ENCODE measurements at places on chromosomes 2 and 18. TPM values are rescaled to one million over a fixed set of nuclear protein-coding genes. Genes with fewer than 3 reads are reported as not detected.
A peak's percentile ranks its signal among the peaks of the same experiment; 100 is the strongest.

- H3K36me3 ChIP-seq = no peaks in the 10 kb centered on the region
- no peaks in the 10 kb centered on the region for H3K4me1 ChIP-seq
- peaks cover 5% of the 10 kb centered on the region for H3K27me3 ChIP-seq
- no peak overlapping the region for H3K27ac ChIP-seq
- DNase-seq = no peak
- no peak overlapping the region for H3K4me3 ChIP-seq
These were observed 180.6 kb upstream of the SH3BP4 start for GRCh38 chr2:234771176-234771575.

GRCh38 chr2:190635781-190636180, 13.1 kb upstream of the NAB1 start:
- H3K27ac ChIP-seq = no peak overlapping the region
- peaks cover 12% of the 10 kb centered on the region for H3K4me1 ChIP-seq
- H3K27me3 ChIP-seq = no peaks in the 10 kb centered on the region
- H3K36me3 ChIP-seq = no peaks in the 10 kb centered on the region
- DNase-seq = no peak

- no peak overlapping the region for H3K4me3 ChIP-seq
- H3K27ac ChIP-seq = no peak overlapping the region
- peaks cover 3% of the 10 kb centered on the region for H3K4me1 ChIP-seq
- H3K36me3 ChIP-seq = no peaks in the 10 kb centered on the region
- H3K27me3 ChIP-seq = no peaks in the 10 kb centered on the region
- no peak for DNase-seq
These were observed 27.5 kb downstream of the COPS8 start for GRCh38 chr2:237113026-237113795.

- no peak for DNase-seq
- no peak overlapping the region for H3K4me3 ChIP-seq
- peaks cover 24% of the 10 kb centered on the region for H3K27me3 ChIP-seq
- H3K4me1 ChIP-seq = no peaks in the 10 kb centered on the region
- H3K36me3 ChIP-seq = no peaks in the 10 kb centered on the region
These were observed 7.0 kb upstream of the SCTR start for GRCh38 chr2:119531292-119531691.

DNA sequence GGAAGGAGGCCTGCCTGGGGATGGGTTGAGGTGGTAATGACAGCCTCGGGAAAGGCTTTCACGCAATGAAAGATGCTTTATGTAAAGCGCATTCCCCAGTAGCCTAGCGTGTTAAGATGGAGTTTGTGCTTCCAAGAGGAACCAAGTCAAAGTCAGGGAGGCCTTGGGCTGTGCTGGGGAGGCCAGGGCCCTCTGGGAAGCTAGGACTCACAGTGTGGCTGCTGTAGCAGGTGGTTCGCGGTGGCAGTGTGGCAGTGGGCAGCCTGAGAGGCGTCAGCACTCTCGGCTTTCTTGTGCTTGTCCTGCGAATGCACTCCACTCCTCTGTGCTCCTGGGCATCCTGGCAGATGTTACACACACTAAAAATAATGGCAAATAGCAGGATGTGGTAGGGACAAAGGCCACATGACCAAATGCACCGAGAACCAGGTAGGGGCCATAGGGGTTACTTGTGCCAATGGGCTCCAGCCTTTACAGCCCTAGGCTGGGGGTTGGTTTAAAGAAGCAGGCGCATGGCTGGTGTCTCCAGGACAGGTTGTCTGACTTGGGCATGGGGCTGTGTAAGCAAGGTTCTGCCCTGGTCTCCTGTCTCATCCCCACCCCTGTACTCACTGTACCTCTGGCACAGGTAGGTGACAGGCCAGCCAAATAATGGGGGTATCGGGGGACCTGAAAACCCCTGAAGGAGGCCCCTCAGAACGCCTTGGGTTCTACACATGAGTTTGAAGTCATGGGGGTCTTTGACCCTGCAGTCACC, 154.4 kb upstream of the TWIST2 start:
- no peaks in the 10 kb centered on the region for H3K27me3 ChIP-seq
- H3K4me1 ChIP-seq = no peaks in the 10 kb centered on the region

GRCh38 chr2:156476021-156476849, 40.1 kb downstream of the GPD2 start:
- no peaks in the 10 kb centered on the region for H3K4me1 ChIP-seq
- no peaks in the 10 kb centered on the region for H3K27me3 ChIP-seq
- no peak overlapping the region for H3K4me3 ChIP-seq
- H3K36me3 ChIP-seq = no peaks in the 10 kb centered on the region

- peaks cover 35% of the 10 kb centered on the region for H3K4me1 ChIP-seq
- H3K4me3 ChIP-seq = peak overlapping the region; percentile 72
- H3K27ac ChIP-seq = peak overlapping the region; percentile 99
- H3K27me3 ChIP-seq = no peaks in the 10 kb centered on the region
These were observed 102.7 kb downstream of the MAP2 start for GRCh38 chr2:209526561-209526960.

- H3K27me3 ChIP-seq = no peaks in the 10 kb centered on the region
- H3K27ac ChIP-seq = peak overlapping the region; percentile 83
- DNase-seq = peak; percentile 37
These were observed 1.2 kb upstream of the CLASP1 start for GRCh38 chr2:121650315-121650930.

DNA sequence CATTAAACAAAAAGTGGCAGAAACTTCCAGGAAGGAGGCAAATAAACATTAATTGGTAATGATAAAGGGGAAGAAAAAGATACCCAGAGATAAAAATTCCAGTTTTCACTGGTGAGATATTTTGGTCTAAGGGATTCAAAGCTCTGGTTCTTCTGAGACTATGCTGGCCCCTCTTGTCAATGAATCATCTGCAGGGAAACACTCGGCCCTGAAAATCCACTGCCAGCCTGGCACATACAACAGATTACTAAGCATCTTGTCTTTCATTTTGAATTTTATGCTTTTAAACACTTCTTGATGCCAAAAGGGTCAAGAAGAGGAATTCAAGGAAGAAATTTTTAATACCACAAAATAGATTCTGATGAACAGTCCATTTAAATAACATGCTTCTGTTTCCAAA, 1603.8 kb upstream of the ZEB2 start:
- no peak overlapping the region for H3K4me3 ChIP-seq
- H3K4me1 ChIP-seq = no peaks in the 10 kb centered on the region
- no peaks in the 10 kb centered on the region for H3K36me3 ChIP-seq
- no peak overlapping the region for H3K27ac ChIP-seq
- H3K27me3 ChIP-seq = no peaks in the 10 kb centered on the region
- no peak for DNase-seq

GRCh38 chr18:44474067-44474411, 206.6 kb upstream of the SETBP1 start:
- no peak overlapping the region for H3K4me3 ChIP-seq
- H3K36me3 ChIP-seq = no peaks in the 10 kb centered on the region
- no peak for DNase-seq
- no peaks in the 10 kb centered on the region for H3K27me3 ChIP-seq

DNA sequence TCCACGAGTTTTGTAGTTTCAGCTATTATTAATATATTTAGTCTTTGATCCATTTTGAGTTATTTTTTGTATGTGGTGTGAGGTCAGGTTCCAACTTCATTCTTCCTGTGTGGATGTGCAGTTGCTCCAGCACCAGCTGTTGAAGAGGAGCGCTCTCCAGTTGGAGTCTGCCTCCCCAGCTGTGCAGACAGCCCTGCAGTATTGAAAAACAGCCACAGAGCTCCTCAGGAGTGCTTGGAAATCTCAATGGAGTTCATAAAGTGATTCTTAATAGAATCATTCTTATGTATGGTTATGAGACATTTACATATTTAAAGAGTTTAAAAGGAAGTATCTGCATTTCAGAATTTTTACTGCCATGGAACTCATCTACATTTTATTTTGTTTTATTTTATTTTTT, 17.3 kb downstream of the DGKD start:
- H3K4me1 ChIP-seq = no peaks in the 10 kb centered on the region
- no peak overlapping the region for H3K4me3 ChIP-seq
- no peaks in the 10 kb centered on the region for H3K36me3 ChIP-seq
- no peak for DNase-seq
- H3K27ac ChIP-seq = no peak overlapping the region

The TUBB8B gene
- polyA plus RNA-seq = 0.33 TPM

The NTSR2 gene
- not detected for polyA plus RNA-seq

The CD226 gene
- not detected for polyA plus RNA-seq

The DSG4 gene
- polyA plus RNA-seq = not detected

Data from endothelial cell of umbilical vein (primary cell).